ENCODE measurements at places on chromosomes 1 and 21. TPM values are rescaled to one million over a fixed set of nuclear protein-coding genes. Genes with fewer than 3 reads are reported as not detected.
A peak's percentile ranks its signal among the peaks of the same experiment; 100 is the strongest.

The MROH7 gene
- total RNA-seq, result under 0.01 TPM

The CD2 gene
- not detected for total RNA-seq

- no peak overlapping the region for H3K4me3 ChIP-seq
- DNase-seq, result no peak
- no peaks in the 10 kb centered on the region for H3K4me1 ChIP-seq
Measured at GRCh38 chr1:95207223-95207935, 26.6 kb upstream of the RWDD3 start.

- no peaks in the 10 kb centered on the region for H3K27me3 ChIP-seq
- no peaks in the 10 kb centered on the region for H3K36me3 ChIP-seq
- no peak for DNase-seq
- H3K4me3 ChIP-seq, result no peak overlapping the region
Measured at GRCh38 chr21:45748593-45748992, 105.1 kb downstream of the PCBP3 start.

GRCh38 chr1:162357681-162358266 is 18.9 kb downstream of the SPATA46 start:
- no peak overlapping the region for H3K4me3 ChIP-seq
- peak; percentile 51 for DNase-seq
- H3K36me3 ChIP-seq, result no peaks in the 10 kb centered on the region
- no peak overlapping the region for H3K27ac ChIP-seq
- no peaks in the 10 kb centered on the region for H3K27me3 ChIP-seq

GRCh38 chr1:198622001-198622400 is 16.8 kb upstream of the PTPRC start:
- no peak overlapping the region for H3K27ac ChIP-seq
- no peaks in the 10 kb centered on the region for H3K36me3 ChIP-seq
- H3K4me1 ChIP-seq, result no peaks in the 10 kb centered on the region
- no peaks in the 10 kb centered on the region for H3K27me3 ChIP-seq
- H3K4me3 ChIP-seq, result no peak overlapping the region

DNA sequence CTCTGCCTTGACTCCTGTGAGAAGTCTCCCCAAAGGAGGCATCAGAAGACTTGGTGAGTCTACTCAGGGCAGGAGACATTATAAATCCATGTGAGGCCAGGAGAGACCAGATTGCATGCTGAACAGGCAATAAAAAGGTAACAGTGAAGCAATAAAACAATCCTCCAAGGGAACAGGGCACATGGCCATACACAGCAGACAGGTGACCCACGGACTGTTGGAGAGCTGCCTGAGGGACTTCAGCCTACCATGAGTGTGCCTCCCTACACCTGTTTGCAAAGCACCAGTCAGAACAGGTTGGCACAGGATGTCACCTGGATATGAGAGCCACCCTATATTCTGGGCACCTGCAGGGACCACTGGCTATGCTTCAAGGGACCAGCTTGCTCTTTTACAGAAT is 67.6 kb downstream of the MAB21L3 start:
- DNase-seq, result no peak
- no peak overlapping the region for H3K27ac ChIP-seq
- no peaks in the 10 kb centered on the region for H3K4me1 ChIP-seq
- H3K4me3 ChIP-seq, result no peak overlapping the region
- peaks cover 5% of the 10 kb centered on the region for H3K27me3 ChIP-seq
